ENCODE measurements at places on chromosomes 3 and 15. TPM values are rescaled to one million over a fixed set of nuclear protein-coding genes. Genes with fewer than 3 reads are reported as not detected.

TP63 gene
- 1.5 TPM for total RNA-seq

RNF13 gene
- total RNA-seq: 55.4 TPM

GRCh38 chr3:128710816-128711433, 15.1 kb upstream of the RAB7A start:
- DNase-seq: no peak

GRCh38 chr3:129441782-129442181, 1.8 kb downstream of the IFT122 start:
- no peak for DNase-seq

GRCh38 chr3:167361306-167361705, 18.8 kb downstream of the ZBBX start:
- DNase-seq: no peak

DNA sequence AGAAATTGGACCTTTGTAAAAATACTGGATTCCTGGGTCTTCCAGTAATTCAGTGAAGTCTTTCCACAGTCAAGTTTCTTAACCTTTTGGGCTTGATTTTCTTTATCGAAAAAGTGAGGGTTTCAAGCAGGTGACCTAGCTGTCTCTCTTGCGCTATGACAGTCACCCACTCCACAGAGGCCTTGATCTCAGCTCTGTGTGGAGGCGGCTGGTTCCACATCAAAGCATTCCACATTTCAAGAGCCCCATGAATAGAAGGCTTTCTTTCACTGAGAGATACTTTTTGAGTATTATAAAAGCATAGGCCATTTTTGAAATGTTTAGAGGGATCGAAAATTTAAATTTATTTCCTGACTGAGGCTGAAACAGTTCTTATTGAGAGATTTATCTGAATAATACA, 43.9 kb downstream of the GABRA5 start:
- no peak for DNase-seq

DNA sequence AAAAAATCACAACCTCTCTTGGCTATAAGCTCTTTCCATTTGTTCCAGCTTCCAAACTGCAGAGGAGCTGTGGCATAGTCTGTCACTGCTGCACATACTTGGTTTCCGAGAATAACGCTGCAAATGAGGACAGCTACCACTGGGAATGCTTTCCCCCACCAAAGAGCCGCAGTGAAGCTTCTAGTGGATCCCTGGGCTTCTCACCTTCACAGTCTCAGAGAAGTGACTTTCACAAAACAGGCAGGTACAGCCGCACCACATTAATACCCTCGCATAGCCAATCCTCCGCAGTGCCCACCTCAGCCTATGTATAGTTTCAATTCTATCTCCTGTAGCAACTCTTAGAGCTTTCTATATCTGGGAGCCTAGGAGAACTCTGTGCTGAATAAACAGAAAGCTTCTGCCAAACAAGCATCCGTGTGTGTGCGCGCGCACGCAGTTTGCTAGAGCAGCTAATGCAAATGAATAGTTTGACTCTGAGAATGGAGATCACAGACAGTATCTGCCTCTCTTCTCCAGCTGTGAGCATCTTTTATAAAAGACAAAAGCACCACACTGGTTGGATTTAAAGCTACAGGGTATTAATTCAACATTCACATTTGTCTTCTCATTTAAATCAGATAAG, 81.9 kb upstream of the PLXND1 start:
- DNase-seq: no peak

GRCh38 chr3:116896116-116896515, 186.5 kb downstream of the TUSC7 start:
- no peak for DNase-seq

DNA sequence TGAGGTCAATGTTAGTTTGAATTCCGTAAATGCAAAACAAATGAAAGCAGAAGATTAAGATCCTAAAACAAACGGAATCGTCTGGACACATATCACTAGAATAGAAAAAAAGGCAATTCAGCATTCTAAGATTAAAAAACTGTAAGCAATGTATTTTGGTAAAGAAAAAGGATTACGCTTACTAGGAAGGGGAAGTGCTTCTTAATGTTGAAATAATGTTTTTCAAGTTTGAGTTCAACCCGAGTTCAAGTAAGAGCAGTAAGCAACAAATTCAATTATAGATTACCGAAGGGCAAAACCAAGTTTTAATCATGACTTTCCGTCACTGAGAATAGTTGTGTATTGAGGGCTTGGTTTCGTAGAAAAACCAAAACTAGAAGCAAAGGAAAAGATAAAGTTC, 637 bp downstream of the CIP2A start:
- DNase-seq: no peak
